ENCODE measurements at places on chromosomes 12 and 14. TPM values are rescaled to one million over a fixed set of nuclear protein-coding genes. Genes with fewer than 3 reads are reported as not detected.

DYNC1H1 gene
- 355 TPM for total RNA-seq

SLC38A4 gene
- 2.8 TPM for total RNA-seq

DNAJC22 gene
- total RNA-seq = not detected

NUP107 gene
- total RNA-seq = 40.7 TPM

BIN2 gene
- total RNA-seq = not detected

METAP2 gene
- 63.1 TPM for total RNA-seq

ADAMTS20 gene
- not detected for total RNA-seq

ACACB gene
- 3.0 TPM for total RNA-seq

All from nasal cavity respiratory epithelium epithelial cell of viscerocranial mucosa (primary cell).